Left ventricle myocardium inferior (tissue), 1 donor: ENCODE measurements at places on chromosomes 5 and 9.
A peak's percentile ranks its signal among the peaks of the same experiment; 100 is the strongest.

DNA sequence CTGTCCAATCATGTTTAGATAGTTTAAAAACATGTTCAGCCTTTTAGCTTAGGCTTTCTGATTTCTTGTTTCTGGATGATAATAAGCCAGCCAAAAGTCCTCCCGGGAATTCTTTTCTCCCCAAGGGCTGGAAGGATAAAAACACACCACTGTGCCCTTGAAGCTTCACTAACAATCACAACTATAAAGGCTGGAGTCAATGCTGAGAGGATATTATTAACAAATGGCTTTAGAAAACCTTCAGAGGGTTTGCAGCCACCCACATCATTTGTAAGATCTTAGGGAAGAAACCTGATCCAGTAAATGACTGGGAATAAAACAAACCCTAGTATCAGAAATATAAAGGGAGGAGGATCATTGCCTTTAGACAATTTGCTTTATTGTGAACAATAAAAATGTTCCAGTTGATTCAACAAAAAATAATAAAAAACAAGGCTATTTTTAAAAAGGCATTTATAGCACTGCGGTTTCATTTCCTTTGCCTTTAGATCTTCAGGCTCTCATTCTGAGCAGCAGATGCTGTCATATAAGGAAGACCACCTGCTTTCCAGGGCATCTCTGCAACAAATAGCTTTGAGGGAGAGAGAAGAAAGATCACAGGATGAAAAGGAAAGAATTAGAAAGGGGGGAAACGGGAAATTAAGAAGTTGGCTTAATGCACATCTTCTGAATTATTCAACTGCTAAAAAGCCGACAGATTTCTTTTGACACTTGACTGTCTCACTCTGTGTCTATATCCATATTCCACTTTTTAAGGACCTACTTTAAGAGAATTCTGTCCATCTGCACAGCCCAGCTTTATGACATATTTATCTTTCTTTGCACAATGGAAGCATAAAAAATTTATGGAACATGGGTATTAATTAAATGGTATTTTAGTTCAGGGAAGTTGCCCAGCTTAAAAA lies 277.2 kb upstream of the SLC24A2 start:
- DNase-seq, result no peak

- no peak for DNase-seq
Observed at GRCh38 chr9:129074106-129074505, 6.8 kb upstream of the DOLPP1 start.

DNA sequence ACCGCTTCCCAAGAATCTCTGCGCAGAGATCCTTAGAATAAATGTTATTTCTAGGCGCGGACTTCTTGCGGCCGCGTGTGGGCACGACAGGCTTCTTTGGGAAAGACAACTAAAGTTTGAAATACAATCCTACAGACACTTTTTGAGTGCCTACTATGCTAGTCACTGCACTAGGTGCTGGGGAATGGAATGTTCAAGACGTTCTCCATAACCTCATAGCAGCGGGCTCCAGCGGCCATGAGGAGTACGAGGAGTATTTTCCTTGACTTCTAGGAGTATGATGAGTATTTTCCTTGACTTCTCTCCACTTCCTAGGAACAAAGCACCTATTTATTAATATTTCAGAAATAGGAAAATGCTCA lies 636 bp upstream of the PWWP2A start:
- no peak for DNase-seq

GRCh38 chr9:37922363-37923117 lies 18.6 kb upstream of the SLC25A51 start:
- peak; percentile 62 for DNase-seq

GRCh38 chr9:109894921-109895758 lies 115.1 kb downstream of the PALM2AKAP2 start:
- DNase-seq, result no peak

- DNase-seq, result no peak
Observed at GRCh38 chr5:91632871-91633270, 249.8 kb upstream of the ARRDC3 start.

DNA sequence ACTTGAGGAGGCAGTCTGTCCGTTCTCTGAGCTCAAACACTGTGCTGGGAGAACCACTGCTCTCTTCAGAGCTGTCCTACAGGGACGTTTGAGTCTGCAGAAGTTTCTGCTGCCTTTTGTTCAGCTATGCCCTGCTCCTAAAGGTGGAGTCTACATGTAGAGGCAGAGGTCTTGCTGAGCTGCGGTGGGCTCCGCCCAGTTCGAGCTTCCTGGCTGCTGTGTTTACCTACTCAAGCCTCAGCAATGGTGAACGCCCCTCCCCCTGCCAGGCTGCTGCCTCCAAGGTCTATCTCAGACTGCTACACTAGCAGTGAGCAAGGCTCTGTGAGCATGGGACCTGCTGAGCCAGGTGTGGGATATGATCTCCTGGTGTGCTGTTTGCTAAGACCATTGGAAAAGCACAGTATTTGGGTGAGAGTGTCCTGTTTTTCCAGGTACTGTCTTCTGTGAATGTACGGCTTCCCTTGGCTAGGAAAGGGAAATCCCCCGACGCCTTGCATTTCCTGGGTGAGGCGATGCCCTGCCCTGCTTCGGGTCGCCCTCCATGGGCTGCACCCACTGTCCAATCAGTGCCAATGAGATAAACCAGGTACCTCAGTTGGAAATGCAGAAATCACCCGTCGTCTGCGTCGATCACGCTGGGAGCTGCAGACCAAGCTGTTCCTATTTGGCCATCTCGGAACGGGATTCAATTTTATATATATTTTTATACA lies 58.5 kb downstream of the CNTRL start:
- no peak for DNase-seq

DNA sequence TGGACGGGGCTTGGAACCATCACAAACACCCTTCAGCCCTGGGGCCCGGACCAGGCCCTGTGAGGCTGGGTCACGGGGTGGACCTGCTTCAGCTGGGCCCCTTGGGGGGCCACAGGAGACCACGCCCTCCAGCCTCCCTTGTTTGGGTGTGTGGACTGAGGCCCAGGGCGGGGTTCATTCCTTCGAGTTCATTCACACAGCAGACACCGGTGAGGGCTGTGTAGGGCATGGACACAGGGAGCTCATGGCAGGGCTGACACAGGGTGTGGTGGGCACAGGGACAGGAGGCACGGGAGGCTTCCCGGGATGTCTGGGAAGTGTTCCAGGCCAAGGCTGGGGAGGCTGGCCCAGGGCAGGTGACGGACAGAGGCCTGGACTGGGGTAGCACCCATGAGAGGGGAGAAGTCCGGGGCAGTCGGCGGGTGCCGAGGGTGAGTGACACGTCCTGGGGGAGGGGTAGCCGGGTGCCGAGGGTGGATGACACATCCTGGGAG lies 8.9 kb downstream of the DNLZ start:
- DNase-seq, result peak; percentile 76

DNA sequence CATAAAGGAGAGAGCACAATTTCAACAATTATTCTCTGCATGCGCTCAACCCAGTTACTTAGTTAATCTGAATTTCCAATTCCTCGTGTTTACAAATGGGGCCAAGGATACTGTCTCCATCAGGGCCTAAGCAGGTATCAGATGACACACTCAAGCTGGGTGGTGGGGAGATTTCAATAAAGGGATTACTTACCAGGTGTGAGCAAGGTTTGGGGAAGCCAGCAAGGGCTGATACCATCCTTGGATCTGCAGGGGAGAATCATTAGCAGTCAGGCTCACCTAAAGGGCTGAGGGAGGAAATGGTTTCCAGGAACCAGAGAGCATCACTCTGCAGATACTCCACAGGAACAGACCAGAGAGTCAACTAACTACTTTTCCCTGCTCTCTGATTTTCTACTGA lies 487.1 kb downstream of the NTRK2 start:
- DNase-seq, result no peak

DNA sequence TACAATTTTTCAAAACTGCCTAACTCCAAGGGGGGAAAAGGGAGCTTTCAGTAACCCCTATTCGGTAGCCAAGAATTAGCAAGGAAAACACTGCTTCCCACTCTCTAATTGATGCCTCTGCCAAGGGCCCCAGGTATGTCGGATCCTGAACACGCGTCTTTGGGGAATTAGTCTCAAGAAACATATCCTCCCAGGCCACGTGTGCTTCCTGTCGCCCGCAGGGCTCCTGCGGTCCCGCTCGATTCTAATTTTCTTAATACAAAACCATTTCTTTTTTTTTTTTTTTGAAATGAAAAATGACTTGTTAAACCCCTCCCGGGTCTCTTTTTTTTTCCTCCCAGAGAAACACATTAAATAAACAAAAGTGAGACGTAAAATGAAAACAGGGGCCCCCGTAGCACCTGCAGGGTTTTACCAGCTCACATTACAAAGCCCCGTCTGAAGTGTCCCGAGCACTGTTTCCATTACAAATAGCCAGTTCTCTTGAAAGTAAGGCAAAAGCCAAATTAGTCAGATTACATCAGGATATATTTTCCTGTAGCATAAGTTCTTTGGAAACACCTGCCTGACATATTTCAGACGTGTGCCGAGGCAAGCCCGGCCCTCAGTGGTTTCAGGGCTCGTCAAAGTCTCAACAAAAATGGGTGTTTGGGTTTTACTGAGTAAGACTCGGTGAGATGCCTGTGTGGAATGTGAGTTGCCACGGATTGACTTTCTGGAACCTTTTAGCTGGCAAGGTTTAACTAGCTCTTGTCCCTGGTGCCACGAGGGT lies 21.5 kb downstream of the SMIM23 start:
- DNase-seq, result no peak

DNA sequence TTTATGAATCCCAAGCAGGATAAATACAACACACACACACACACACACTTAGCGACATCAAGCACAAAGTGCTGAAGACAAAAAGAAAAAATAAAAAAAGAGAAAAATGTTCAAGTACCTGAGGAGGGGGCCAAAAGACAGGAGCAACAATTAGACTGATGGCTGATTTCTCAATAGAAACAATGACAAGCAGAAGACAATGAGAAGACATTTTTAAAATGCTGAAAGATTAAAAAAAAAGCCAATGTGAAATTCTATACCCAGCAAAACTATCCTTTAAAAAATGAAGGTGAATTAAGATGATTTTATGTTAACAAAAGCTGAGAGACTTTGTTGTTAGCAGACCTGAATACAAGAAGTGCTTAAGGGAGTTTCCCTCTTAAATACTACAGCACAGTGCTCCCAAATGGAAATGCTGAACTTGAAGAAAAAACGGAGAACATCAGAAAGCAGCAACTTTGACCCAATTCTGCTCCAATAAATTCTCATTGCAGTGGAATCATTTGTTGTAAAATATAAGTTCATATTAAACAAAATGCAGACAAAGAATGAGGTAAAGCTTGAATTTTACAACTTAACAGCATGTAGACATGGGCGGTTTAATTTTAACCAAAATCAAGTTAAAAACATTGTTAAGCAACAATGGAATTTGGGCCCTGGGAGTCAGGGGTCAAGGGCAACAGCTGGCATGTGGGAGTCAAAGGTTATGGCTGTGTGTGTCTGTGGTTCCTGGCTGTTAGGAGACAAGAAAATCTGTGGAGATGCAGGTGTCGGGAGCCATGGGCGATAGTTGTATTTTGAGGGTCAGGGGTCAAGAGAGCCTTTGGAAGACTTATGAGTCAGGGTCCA lies 776 bp upstream of the RANBP17 start:
- DNase-seq, result no peak
